DND-41 (cell line): ENCODE measurements at places on chromosomes 4 and X.

- no peak for DNase-seq
These were observed 892 bp downstream of the IL1RAPL2 start for GRCh38 chrX:104566681-104567501.

DNA sequence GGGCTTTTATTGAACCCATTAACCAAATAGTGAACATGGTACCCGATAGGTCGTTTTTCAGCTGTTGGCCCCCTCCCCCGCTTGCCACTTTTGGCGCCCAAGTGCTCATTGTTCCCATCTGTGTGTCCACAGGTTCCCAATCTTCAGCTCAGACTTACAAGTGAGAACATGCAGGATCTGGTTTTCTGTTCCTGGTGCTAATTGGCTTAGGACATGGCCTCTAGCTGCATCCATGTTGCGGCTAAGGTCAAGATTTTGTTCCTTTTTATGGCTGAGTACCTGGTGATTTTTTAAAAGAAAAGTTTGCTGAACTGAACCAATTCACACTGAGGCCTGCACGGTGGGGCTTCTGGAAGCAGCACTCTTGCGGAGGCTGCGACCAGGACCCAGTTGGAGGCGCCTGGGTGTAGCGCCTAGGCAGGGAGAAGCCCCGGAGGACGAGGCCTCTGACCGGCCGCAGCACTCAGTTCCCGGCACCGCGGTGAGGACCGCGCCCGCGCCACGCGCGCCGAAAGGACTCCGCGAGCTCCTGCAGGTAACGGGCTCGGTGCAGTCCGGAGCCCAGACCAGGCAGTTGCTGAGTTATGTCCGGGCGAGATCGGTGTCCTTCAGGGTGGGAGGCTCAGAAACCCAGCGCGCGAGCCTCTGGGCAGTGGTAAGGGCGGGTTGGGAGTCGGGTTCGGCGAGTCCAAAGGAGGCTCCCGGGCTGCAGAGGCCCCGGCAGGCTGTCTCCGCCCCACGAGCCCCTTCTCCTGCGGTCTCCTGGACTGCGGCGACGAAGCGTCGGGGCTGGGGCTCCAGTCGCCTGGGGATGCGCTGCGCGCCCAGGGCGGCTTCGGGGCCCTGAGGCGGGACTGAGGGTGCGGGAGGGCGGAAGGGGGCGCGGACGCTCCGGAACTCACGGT lies 15.8 kb upstream of the SLC25A4 start:
- no peak for DNase-seq

DNA sequence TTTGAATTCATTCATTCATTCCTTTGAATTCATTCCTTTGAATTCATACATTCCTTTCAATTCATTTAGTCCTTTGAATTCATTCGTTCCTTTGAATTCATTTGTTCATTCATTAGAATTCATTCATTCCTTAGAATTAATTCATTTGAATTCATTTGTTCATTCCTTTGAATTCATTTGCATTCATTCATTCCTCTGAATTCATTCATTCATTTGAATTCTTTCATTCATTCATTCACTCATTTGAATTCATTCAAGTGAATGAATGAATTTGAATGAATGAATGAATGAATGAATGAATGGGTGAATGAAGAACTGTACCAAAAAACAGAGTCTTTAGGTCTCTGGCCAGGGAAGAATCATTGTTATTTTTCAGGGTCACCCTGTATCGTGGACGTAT lies 216.6 kb downstream of the DHRSX start:
- no peak for DNase-seq

DNA sequence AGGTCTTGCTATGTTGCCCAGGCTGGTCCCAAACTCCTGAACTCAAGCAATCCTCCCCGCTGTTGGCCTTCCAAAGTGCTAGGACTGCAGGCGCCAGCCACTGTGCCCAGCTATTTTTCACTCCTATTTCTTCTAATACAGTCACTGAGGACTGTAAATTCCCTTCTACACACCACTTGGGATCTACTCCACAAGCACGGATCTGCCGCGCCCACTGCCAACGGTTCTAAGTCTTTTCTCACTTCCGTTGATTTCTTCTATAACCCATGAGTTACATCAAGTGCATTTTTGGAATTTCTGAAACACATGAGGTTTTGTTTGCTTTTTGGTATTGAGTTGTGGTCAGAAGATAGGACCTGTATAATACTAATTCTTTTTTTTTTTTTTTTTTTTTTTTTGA lies 48.6 kb downstream of the FAM53A start:
- no peak for DNase-seq

DNA sequence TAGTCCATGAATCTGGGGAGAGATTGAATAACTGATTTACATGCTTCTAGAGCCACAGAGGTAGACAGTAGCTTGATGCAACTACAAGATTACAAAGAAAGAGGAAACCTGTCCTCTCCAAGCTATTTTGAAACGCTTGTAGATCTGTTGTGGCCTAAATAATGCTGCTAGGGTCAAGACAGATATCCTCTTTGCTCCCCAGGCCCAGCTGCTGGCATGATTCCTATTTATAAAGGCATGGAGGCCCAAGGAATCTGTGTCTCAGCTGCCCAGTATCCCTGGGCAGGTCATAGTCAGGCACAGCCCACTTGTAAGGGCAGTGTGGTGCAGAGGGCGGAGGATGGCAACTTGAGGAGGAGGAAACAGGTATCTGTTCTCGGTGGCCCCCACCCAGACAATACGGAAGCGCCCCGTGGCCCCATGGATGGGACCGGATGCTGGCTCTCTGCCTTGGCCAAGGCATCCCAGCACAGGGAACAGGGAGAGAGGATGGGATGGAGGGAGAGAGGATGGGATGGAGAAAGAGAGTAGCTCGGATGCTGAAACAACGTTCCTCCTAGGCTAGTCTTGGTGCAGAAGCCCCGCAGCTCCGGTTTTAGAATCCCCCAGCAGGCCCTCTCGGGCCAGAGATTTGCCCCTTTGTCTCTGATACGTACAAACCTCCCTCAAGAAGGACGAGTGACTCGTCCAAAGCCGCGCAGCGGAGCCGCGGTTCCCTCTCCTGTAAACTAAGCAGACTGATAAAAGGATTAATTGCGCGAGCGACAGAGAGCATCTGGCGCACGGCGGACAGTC lies 767 bp upstream of the SMIM20 start:
- DNase-seq: peak; percentile 5

DNA sequence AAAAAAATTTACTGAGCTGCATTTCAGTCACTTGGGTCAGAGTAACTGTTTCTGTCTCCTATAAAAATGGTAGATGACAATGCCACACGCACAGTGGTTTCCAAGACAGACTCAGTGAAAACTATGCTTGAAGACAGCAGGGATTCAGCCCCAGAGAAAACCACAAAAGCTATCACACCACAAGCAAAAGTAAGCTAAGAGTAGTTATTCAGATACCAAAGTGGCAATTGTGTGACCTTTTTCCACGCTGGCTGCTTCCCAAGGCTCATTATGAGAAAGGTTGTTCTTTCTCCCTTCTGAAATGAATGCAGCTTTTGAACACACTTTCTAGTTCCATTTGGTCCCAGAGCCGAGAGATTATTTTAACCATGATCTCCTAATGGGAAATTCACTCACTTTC lies 46.4 kb upstream of the GPM6B start:
- no peak for DNase-seq

GRCh38 chr4:91113130-91113706 lies 986.0 kb downstream of the CCSER1 start:
- no peak for DNase-seq

- peak; percentile 22 for DNase-seq
These were observed 126.6 kb downstream of the PPP4R3C start for GRCh38 chrX:27336466-27337091.
